ENCODE measurements at places on chromosomes 4 and X.

GRCh38 chr4:175253184-175253902 is 335.2 kb downstream of the ADAM29 start:
- DNase-seq = no peak

DNA sequence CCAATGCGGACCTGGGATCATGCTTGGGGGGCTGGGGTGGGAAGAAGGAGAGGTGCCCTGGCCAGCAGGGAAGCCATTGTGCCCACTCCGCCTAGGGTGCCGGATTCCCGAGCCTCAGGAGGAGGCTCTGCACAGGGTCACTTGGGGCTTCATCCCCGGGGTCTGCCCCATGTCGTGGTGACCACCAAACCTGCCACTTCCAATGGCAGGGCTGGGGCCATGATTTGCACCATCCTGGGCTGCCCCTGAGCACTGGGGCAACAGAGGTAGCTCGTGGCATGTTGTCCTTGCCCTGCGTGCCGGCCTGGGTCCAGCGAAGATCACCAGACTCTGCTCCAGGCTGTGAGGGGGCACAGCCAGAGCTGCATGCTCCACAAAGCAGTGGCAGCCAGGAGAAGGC is 71.4 kb upstream of the DCAF12L2 start:
- no peak for DNase-seq

DNA sequence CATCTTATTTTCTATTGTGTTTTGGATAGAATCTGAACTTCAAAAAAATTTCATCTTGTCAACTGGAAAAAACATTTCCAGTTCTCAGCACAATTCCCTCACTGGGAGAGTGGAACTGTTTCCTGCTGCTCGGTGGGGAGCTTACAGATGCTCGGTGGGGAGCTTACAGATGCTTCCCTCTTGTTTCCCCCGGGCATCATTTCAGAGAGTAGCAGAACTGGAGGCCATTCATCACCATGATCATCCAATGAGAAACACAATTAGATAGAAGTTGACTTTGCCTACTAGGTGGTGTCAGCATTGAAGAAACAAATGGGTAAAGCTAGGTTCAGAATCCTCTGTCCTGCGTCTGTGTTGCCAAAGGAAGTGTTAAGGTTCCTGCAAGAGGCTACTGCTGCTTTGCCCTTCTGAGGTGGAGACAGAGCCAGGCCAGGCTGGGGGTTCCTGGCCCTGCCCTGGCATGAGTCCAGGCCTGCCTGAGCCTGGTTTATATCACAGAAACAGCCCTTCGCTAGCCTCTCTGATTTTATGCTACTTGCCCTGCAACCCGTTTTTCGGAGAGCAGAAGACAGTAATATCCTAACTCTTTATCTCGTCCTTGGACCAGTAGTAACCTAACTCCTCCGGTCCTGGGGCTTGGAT is 70.6 kb downstream of the TAPT1 start:
- DNase-seq = no peak

GRCh38 chrX:139201924-139202323 is 328.6 kb upstream of the F9 start:
- DNase-seq = no peak

DNA sequence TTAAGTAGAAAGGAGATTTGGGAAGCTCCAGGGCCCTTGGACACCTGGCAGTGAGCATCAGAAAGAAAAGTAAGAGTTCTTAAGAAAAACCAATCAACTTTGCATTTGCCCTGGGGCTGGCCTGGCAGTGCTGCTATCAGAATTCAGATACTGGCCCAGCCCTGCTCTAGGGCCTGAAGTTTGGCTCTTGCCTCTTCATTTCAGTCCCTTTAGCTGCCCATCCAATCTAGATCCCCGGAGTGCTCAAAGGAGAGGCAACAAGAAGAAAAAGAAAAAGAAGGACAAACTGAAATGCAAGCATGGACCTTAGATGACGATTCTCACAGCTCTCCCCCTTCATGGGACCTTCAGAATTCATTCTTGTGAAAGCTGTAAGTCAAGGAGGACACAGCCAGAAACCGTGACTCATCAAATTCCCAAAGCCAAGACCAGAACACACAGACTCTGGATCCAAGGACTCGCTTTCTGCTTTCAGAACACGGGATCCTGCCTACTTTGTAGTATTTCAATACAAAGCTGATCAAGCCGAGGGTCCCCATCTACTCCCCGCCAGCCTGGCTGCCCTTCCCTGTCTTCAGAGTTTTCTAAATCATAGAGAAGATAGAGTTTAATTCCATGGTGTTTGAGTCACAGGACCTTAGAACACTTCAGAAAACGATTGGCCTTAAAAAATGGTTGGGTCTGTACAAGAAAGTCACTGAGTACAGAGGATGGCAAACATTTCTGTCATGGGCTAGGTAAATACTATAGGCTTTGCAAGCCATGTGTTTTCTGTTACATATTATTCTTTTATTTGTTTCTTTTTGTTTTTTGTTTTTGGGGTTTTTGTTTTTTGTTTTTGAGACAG is 103.7 kb downstream of the RBM47 start:
- no peak for DNase-seq

GRCh38 chr4:109301651-109302360 is 652 bp downstream of the COL25A1 start:
- peak; percentile 36 for DNase-seq

DNA sequence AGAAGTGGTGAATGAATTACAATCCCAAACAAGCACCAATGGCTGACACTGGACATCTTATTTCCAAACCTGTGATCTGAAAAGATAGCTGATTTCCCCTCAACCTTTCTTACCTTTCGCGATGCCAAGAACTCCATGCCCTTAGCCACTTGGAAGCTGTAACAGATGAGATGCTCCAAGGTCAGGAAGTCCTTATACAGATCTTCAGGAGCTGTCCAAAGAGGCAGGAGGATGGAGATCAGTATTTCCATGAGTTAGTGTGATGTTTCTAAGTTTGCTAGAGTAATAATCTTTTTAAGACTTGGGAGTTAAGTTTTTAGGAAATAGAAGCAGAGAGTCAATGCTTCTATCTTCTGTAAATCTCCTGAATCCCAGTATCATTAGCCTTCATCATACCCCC is 32.9 kb downstream of the KDR start:
- no peak for DNase-seq

GRCh38 chr4:76563454-76564122 is 128.6 kb downstream of the SHROOM3 start:
- no peak for DNase-seq

GRCh38 chr4:2925496-2925895 is 37.7 kb downstream of the NOP14 start:
- DNase-seq = peak; percentile 16

GRCh38 chr4:10123227-10124101 is 6.9 kb upstream of the WDR1 start:
- DNase-seq = no peak

DNA sequence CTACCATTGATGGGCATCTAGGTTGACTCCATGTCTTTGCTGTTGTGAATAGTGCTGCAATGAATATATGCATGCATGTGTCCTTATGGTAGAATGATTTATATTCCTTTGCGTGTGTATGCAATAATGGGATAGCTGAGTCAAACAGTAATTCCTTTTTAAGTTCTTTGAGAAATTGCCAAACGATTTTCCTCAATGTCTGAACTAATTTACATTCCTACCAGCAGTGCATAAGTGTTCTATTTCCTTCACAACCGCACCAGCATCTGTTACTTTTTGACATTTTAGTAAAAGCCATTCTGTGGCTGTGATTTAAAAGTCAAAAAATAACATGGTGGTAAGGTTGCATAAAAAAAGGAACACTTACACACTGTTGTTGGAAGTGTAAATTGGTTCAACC is 103.1 kb upstream of the FAM47B start:
- DNase-seq = no peak

- DNase-seq = no peak
These were observed 62.5 kb downstream of the RGS12 start for GRCh38 chr4:3355266-3355748.

DNA sequence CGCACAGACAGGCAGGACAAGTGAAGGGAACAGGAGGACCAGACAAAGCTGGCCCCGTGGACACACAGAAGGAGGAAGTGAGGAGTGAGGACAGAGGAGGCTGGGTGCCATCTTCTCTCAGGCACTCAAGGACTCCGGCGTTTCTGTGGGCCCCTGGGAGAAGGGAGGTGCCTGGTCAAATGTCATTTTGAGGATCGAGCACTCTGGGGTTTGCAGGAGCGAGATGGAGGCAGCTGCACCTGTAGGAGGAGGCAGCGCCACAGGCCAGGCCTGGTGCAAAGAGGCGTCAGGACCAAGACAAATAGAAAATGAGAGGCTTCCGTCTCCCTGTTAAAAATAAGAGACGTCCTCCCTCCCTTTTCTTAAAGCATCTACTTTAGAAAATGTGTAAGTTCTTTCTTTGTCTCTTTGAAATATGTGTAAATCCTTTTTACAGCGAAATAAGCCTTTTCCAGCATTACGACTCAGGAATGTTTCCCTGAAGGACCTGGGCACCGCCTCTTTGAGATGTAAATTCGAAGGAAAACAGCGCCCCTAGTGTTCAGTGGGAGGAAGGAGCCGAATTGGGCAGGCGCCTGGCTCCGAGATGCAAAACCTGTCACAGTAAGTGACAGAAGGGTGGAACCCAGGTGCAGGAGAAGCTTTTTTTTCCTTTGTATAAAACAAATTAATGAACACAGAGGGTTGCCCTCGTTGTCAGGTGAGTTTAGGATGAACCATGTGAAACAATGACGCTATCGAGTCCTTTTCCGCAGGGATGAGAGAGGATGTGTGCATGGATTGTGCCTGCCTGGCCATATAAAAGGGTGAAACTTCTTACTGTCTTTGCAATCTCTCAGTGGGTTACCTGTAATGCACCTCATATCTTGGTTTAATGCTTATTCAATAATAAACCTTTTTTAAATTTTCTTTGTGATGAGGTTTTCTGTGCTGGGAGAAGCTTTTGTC is 1.4 kb upstream of the C4orf50 start:
- DNase-seq = no peak

GRCh38 chrX:23930894-23931604 is 23.2 kb downstream of the CXorf58 start:
- no peak for DNase-seq

DNA sequence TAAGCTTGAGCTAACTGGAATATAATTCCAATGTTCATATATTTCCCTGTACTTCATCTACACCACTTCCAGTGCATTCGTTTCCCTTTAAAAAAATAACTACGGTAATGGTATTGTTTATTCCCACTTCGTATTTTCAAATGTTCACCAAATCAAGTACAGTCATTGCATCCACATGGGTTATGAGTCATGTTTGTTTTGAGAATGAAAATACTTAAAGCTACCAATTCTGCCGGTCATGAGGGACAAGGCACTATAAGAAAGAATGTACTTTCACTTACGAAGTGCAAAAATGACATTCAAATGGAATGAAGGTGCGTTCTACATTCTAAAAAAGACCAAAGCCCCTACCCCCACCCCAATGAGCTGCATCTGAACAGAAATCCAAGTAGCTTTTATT is 174.4 kb upstream of the FGF13 start:
- no peak for DNase-seq

GRCh38 chr4:57448452-57448851 is 338.3 kb upstream of the IGFBP7 start:
- DNase-seq = no peak

- DNase-seq = no peak
These were observed 1453.3 kb upstream of the TENM3 start for GRCh38 chr4:180789929-180790328.

- no peak for DNase-seq
These were observed 277.2 kb downstream of the HS3ST1 start for GRCh38 chr4:11151500-11151899.

DNA sequence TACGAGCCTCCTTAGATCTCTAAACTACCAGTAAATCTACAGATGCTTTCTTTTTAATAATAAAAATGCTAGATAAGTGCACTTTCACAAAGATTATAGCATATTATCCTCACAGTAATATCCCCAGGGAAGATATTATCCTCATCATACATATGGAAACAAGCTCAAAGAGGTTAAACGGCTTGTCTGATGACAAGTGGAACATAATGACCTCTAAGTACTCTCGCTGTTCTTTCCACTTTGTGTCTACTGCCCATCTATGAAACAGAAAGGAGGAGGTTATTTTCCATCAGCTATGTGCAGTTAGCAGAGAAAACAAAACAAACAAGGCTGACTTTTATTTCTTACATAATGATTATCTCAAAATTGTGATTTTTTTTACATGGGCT is 42.8 kb upstream of the PRDM8 start:
- DNase-seq = no peak

DNA sequence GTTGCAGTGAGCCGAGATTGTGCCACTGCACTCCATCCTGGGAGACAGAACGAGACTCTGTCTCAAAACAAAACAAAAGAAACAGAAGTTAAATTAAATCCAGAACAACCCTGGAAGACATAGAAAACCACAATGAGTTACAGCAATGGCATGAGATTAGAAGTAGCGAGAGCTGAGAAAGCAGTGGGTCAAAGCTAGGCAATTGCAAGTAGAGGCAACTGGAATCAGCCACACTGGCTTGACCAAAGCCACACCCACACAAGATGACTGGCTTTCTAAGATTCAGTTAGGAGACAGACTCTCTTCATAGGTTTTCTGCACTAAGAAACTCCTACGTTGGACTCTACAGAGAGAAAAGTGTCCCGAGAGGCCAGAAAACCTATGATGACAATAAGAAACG is 443.0 kb downstream of the GPM6A start:
- DNase-seq = no peak

- DNase-seq = no peak
These were observed 48.5 kb upstream of the STIM2 start for GRCh38 chr4:26812049-26812714.

DNA sequence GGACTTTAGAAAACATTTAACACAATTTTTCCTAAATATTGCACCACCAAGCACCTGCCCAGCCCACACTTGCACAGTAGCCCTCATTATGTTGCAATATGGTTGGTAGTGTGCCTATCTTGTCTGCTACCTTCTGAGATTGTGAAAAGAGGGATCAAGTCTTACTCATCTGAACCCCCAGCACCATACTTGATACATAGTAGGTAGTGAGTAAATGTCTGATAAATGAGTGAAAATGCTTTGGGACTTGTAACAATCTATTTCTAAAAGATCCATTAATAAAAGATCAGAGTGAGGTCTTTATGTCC is 118.4 kb upstream of the MED14 start:
- DNase-seq = no peak

- no peak for DNase-seq
These were observed 82.6 kb downstream of the PCDH7 start for GRCh38 chr4:30802622-30803323.

DNA sequence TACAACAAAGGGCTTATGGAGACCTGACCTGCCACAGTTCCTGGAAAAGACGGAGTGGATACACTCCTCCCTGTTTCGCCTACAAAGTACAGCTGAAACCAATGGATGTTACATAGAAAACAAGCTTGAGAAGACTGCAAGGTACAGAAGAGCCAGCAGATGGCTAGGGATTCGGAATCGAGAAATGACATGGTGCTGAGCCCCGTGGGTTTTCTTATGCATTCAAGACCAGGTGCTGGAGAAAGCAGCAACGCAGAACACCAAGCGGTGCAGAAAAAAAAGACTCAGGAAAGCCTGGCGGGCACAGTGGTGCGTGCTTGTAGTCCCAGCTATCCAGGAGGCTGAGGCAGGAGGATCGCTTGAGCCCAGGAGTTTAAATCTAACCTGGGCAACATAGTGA is 13.8 kb downstream of the TIMM17B start:
- DNase-seq = no peak

DNA sequence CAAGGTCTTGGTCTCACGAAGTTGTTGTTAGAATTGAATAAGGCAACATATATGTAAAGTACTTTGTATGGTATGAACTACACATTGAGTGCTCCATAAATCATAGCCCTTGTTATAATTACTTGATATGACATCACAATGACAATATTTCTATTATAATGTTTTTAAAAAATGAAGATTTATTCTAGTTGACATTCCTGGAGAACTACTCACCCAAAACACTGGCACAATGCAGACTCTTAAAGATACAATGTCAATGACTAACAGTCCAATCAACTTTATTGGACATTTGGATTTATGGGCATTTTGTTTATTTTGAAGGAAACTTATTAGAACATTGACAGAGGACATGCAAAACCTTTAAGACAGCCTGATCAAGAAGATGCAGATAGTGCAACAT is 55.3 kb downstream of the ASB9 start:
- DNase-seq = no peak
